ENCODE measurements at places on chromosomes 2 and 18.

- no peak for DNase-seq
Measured at GRCh38 chr2:240389302-240389805, 46.1 kb upstream of the GPC1 start.

DNA sequence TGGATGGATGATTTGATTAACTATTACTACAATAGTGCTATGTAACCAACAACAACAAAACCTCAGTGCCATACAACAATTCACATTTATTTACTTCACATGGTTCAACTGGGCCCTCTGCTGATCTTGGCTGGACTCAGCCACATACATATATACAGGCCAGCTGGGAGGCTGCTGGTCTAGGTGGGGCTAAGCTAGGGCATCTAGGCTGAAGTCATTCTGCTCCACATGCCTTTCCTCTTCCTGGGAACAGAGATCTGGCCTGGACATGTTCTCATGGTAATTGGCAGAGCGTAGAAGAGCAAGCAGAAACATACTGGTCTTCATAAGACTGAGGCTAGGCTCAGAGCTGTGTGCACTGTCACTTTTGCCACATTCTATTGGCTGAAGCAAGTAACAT, 102.8 kb upstream of the RNF152 start:
- no peak for DNase-seq

GRCh38 chr2:69308338-69308737, 78.7 kb downstream of the GFPT1 start:
- no peak for DNase-seq

- no peak for DNase-seq
Measured at GRCh38 chr2:114222344-114222743, 220.1 kb upstream of the DPP10 start.

GRCh38 chr2:128646091-128646490, 327.4 kb upstream of the HS6ST1 start:
- DNase-seq: no peak
